Hepatic stellate cell (primary cell): ENCODE measurements at places on chromosomes 12 and 14.

DNA sequence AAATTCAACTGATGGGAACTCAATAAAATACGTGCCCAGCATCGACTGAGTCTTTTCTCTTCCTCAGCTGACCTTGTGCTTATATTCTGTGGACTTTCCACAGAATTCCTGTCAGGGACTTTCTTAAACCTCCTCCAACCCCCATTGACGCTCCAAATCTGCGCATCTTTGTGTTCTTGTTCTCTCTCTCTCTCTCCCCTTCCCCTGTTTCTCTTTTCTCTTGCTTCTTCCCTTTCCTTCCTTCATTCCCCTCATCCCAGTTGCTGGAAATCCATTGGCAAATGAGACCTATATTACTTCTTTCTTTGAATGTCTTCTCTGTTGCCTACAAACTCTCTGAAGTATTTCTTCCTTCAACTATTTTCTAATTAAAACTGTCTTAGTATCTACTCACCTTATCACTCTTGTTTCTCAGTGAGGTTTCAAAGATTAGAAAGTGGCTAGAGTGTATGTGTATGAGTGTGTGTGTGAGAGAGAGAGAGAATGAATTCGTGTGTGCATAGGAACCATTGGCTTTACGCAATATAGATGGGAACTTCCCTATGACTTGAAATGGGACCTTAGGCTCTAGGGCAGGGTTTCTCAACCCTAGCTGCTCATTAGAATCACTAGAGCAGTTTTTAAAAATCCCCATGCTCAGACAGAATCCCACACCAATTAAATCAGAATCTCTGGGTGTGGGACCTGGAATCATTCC is 41.8 kb upstream of the DHRS7 start:
- no peak for DNase-seq

DNA sequence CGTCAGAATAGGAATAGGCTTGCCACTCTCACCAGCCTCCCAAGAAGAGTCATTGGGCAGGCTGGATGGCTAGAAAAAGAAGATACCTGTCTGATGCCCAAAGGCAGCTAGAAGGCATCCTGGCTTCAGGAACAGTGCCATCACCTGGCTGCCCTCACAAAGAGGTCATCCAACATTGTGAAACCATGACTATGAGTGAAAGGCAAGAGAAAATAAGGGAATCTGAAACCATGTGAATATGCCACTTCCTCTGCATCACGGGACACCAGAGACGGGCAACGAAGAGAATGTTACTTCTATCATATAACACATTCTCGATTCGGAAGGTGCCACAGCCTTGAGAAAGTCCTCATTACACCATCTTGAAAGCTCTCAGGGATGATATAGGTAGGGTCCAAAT is 182.0 kb downstream of the DAD1 start:
- no peak for DNase-seq

DNA sequence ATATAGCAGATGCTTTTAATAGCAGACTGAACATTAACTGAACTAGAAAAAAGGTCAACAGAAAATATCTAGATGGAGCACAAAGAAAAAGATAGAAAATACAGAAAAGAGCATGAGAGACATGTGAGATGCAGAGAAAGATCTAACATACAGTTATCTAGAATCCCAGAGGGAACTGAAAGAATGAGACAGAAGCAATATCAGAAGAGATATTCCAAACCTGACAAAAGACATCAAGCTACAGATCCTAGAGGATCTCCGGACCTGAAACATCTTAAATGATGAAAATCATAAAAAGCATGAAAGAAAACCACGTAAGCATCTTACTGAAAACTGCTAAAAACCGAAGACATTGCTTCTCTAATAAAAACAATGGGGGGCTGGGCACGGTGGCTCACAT is 75.0 kb downstream of the NUMB start:
- DNase-seq, result no peak

GRCh38 chr14:104882325-104882973 is 17.4 kb downstream of the CEP170B start:
- DNase-seq, result no peak

GRCh38 chr12:80909370-80909769 is 28.4 kb downstream of the LIN7A start:
- no peak for DNase-seq

DNA sequence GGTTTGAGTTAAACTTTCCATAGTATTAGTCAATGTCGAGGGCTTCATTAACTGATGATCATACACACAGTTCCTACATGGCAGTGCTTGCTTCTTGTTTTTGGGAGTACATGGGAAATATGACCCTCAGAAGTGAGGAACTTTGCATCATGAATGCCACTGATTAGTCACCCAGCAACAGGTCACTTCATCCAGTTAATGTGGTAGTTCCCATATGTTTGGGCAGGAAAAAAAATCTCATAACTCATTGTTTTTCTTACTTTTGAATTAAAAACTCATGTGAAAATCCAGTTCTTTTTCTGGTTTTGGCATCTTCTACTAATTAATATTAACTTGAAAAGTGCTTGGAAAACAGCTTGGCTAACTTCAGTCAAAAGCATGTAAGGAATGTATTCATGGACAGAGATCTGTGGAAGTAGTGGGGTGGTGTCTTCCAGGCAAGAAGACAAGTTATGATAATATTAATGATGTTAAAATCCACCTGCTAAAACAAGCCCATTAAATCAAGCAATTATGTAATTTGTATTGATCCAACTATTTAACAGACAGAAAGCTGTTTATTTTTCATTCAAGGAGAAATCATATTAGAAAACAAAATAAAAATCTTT is 309.1 kb upstream of the NAV3 start:
- DNase-seq, result no peak

GRCh38 chr14:93965287-93965821 is 11.0 kb downstream of the ASB2 start:
- DNase-seq, result peak; percentile 93

- DNase-seq, result no peak
Observed at GRCh38 chr12:124827588-124828184, 36.0 kb downstream of the SCARB1 start.

GRCh38 chr12:89355243-89356068 is 3.2 kb upstream of the DUSP6 start:
- DNase-seq, result no peak

DNA sequence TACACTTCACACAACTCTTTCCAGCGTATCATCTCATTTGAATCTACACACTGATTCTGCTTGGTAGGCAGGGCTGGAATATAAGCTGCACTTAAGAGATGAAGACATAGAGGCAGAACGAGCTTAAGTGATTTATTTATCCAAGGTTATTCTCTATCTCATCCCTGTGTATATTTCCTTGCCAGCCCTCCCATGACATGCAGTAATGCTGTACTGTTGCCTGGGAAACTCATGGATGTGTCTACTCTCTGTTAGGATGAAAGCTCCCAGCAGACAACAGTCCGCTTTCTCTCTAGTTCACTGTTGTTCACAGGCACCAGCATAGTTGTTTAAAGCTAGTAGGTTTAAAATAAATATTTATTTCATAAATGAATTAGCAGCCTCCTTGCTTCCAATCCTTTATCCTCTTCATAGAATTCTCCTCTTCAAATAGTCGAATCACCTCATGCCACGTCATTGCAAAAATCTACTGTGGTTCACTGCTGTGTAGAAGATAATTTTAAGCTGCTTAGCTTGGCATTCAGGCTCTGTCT is 25.4 kb downstream of the FGF6 start:
- no peak for DNase-seq

- no peak for DNase-seq
Observed at GRCh38 chr14:57609192-57610075, 115.8 kb upstream of the CCDC198 start.

DNA sequence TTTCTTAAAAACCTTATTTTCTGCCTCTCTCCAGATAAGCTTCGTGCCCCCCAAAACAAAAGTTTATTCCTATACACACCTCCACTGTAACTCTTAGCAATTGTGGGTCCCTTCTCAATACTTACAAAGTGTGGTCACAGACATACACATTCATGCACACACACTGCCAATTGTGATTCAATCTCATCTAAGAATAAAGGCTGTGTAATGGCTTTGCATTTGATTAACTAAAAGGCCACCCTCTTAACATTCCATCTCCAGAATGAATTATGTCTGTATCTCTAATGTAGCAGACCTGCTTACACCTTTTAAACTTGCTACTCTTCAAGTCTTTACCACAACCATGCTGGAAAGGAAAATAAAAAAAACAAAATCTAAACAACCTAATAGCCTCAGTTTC is 49.5 kb downstream of the MYF5 start:
- DNase-seq, result no peak

- no peak for DNase-seq
Observed at GRCh38 chr12:1305791-1306500, 288.4 kb downstream of the FBXL14 start.

DNA sequence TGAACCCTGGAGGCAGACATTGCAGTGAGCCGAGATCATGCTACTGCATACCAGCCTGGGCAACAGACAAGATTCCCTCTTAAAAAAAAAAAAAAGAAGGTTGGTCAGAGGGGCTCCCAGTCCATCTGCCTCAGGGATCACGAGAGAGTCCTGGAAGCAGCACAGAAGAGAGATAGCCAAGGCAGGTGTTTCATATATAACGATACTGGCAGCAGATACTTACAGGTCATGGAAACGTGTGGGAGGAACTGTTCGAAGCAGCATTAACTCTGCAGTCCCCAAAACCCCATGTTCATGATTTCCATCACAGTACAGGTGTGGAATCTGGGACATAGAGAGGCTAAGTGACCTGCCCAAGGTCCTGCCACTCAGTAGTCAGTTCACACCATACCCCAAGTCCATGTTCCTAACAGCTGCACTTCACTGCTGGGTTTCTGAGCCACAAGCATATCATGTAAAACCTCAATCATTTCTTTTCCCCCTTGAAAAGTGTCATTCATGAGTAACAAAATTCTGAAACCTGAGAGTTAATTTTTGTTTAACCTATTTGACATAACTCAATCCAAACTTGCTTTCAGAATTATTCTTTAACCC is 16.7 kb downstream of the CDK2AP1 start:
- no peak for DNase-seq

DNA sequence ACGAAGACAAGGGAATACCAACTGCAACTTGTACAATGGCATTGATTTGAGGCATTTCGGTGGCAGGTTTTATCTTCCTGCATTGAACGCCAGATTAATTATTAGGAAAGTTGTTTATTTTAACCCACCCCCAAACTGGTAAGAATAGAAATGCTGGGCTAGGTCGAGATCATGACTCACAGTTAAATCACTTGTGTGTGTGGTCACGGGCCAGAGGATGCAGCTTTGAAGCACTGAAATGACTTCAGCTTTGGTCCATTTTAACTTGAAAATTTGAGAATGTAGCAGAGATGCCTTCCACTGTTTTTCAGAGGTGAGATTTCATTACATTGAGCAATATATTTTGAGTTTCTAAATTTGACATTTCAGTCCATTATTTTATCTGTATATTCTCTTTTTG is 23.6 kb upstream of the KCNH3 start:
- peak; percentile 60 for DNase-seq

- DNase-seq, result peak; percentile 60
Observed at GRCh38 chr14:51424561-51425251, 184.7 kb downstream of the TMX1 start.

- DNase-seq, result no peak
Observed at GRCh38 chr14:86462193-86462753, 932.3 kb downstream of the FLRT2 start.

GRCh38 chr14:52268279-52269061 is 972 bp downstream of the PTGDR start:
- peak; percentile 25 for DNase-seq

- DNase-seq, result no peak
Observed at GRCh38 chr12:19227190-19227879, 97.8 kb downstream of the PLEKHA5 start.

GRCh38 chr14:61636291-61636690 is 59.0 kb upstream of the HIF1A start:
- no peak for DNase-seq

DNA sequence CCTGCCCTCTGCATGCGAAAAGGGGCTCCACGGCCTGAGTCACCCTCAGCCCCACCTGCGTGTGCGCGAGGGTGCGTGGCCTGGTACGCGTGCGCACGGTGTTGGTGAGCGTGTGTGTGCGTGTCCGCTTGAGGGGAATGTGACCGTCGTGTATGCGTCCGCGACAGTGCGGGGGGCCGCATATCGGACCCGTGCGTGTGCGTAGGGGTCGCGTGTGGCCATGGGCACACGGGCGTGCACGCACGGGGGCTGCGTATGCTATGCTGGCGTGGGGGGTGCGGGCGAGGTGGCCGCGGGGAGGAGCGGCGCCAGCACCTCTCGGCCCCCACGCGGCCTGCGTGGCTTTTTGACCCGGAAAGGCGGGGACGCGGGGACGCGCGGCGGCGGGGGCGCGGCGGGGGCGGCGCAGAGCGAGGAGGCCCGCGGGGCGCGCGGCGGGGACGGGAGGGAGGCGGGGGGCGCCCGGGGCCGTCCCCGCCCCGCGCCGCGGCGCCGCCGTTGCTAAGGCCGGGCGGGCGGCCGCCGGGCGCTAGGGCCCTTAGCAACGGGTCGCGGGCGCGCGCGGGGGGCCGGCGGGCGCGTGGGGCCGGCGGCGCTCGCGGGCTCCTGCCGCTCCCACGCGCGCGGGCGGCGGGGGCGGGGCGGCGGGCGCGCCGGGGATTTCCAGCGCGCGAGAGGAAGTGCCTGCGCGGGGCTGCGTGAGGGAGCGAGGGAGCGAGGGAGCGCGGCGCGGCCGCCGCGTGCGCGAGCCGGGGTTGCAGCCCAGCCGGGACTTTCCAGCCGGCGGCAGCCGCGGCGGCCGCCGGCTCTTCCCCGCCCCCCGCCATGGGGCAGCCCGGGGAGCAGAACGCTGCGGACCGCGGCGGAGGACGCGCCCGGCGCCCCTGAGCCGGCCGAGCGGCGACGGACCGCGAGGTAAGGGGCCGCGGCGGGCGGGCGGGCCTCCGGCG is at the start of gene TRAF3:
Gene TRAF3, plus strand, starts transcription at position 689 of the 950 bp plus-strand sequence. CDS start 92,753 bp downstream, outside the sequence.
- peak; percentile 92 for DNase-seq

- no peak for DNase-seq
Observed at GRCh38 chr12:45483571-45483970, 245.9 kb upstream of the ARID2 start.

DNA sequence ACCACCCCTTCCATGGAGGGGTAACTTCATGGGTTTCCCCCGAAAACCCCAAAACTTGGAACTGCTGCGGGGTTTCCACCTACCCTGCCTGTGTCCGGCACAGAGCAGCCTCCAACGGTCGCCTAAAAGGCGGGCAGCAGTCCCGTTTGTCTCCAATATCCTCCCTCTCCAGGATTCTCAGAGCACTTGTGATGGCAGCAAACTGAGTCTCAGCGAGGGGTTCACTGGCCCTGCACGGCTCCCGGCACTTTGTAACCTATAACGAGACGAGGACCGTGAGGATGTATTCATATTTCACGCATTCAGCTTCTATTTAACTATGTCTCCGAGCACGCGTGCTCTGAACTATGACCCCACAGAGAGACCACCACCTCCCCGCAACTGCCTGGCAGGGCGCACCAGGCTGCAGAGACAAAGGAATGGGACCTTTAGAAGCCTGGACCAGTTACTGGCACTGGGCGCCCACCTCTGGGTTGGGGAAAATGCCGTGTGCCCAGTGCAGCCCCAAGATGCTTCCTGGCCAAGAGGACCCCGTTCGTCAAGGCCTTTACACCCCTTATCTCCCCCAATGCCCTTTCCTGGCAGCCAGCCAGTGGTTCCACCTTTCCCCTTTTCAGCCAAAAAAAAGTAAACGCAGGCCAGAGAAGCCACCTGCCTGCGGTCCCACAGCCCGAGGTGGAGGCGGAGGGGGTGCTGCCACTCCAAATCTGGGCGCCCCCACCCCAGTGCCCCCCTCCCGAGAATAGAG is 173.1 kb upstream of the RTL1 start:
- no peak for DNase-seq
